ENCODE measurements at places on chromosomes 16 and 17.

GRCh38 chr16:28107232-28107631 is 43.7 kb upstream of the GSG1L start:
- DNase-seq = no peak

DNA sequence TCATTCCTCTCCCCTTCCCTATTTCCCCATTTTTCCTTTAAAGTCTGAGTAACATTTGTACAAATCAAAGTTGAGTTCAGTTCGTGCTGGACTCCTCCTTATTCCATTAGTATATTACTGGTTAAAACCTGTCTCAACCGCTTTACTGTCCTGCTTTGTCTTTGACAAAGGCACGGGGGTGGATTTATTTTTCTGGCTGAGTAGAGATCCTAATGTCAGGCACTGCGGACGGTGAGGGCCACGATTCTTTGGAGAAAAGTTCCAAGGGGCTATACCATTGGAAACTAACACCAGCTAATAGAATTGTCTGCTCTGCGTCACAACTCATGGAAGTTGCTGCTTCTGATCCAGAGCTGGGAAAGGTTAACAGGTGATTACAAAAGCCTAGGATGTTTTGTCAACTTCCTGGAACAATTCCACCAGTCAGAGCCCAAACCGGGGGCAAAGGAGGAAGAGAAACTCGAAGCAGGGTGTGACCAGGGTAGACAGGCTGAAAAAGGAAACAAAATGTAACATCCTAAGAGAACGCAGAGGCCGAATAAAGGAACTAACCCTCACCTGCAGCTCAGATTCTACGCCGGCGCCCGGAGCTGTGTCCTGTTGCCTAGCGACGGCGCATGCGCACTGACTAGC is 12.4 kb downstream of the TAT start:
- peak; percentile 2 for DNase-seq

- DNase-seq = no peak
These were observed 20.5 kb downstream of the CFAP97D1 start for GRCh38 chr17:43800736-43801135.

DNA sequence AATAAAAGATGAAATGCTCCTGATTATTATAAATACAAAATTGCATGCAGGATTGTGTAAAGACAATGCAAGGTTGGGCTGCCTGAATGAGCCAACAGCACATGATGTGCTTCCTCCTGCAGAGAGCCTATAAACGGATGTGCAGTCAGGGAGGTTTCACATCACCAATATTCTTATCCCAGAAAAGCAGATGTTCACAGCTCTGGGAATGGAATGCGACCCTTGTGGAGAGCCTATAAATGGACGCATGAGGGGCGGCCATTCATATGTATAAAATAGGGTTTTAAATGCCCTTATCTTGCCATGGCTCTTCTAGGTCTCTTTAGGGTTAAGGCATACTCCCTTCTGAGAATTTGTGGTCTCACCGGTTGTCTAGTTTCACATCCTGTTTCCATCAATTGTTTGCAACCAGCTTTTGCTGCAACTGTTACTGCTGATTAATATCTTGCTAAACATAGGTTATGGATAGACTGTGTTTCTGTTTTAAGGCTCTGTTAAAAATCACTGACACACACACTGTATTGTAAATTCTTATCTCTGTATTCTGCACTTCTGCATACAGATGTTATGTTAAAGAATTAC is 31.9 kb downstream of the SLFN11 start:
- peak; percentile 58 for DNase-seq

GRCh38 chr16:17414916-17415315 is 55.8 kb downstream of the XYLT1 start:
- no peak for DNase-seq

DNA sequence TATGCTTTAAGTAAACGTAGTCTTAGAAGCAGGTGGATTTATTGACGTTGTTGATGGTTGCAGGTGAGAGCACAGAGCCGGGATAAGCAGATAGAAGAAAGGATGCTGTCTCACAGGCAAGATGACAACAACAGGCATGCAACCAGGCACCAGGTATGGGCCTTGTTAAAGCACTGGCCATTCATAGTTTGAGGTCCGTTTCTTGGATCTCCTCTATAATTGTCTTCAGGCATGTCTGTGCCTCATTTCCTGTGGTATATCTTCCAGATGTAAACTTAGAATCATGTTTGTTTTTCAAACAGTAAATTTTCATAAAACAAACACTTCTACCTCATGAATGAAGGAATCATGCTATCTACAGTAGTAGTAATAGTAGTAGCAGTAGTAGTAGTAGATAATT is 20.6 kb downstream of the KAT7 start:
- DNase-seq = no peak
